ENCODE measurements at places on chromosomes 4 and X. TPM values are rescaled to one million over a fixed set of nuclear protein-coding genes. Genes with fewer than 3 reads are reported as not detected.

Gene GRIA2
- 585 TPM for total RNA-seq

Gene UGDH
- 32.6 TPM for total RNA-seq

Gene HPGD
- total RNA-seq, result 4.2 TPM

Gene PDZD4
- total RNA-seq, result 148 TPM

GRCh38 chr4:102826105-102826889 is 1.1 kb downstream of the UBE2D3 start:
- DNase-seq, result no peak

DNA sequence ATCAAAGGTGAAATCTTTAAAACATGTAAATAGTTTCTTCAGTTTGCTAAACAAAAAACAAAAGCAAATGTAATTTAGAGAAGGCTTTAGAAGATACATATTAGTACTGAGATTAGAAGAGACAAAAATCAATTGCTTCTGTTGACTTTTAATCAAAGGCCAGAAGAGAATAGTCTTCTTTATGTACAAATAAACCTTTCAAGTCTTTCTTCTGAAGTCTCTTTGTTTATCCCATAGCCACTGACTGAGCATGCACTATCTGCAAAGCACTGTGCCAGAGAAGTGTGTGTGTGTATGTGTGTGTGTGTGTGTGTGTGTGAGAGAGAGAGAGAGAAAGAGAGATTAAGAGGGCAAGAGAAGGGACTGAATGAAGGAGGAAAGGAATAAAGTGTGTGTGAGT is 198.4 kb downstream of the GLUD2 start:
- DNase-seq, result no peak

DNA sequence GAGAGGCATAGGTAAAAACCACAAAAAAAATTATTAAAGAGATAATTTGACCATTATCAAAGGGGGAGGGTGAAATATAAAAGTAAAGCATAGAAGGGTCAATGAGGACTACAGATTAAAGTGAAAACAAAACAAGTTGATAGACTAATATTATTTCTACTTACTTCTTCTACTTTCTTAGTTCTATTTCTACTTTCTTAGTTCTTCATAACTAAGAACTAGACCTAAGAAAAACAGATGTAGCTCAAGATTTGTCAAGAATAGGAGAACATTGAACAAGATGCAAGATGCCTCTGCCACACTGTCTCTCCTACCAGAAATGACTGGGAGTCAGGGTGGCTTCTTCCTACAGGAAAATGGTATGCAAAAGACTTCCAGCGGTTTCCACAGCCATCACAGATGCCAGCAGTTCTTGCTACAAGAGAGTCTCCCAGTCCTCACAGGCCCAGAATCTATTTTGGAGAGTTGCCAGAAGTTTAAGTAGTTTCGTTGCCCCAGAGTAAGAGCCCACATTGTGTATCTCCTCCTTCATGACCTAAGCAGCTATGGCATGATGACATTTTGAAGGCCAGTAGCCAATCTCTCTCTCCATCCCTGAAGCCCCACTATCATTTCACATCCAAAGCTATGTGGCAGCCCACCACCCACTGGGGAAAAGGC is 42.9 kb upstream of the DDX60 start:
- DNase-seq, result no peak

GRCh38 chrX:148573119-148573518 is 72.7 kb downstream of the AFF2 start:
- no peak for DNase-seq

- DNase-seq, result no peak
Observed at GRCh38 chr4:76806346-76806745, 91.6 kb downstream of the SOWAHB start.

DNA sequence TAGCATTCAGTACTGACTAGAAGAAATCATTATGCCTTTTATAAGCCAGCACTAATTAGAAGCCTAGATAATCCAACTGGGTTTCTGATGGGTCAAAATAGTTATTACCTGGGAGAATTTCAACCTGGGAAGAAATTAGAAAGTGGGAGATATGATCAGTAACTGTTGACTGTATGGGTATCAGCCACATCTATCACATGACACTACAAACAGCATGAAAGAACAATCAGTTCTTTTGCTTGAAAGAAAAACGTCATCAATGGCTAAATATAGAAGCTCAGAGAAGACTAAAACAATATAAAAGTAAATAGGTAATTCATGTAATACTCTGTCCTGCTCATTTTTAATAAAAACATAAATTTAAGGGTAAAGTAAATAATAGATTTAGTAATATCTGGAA is 145.1 kb downstream of the CAMK2D start:
- DNase-seq, result no peak

All from occipital lobe (tissue), 3 donors.